LHCN-M2 (cell line): ENCODE measurements at places on chromosomes 5 and 9. TPM values are rescaled to one million over a fixed set of nuclear protein-coding genes. Genes with fewer than 3 reads are reported as not detected.

DNA sequence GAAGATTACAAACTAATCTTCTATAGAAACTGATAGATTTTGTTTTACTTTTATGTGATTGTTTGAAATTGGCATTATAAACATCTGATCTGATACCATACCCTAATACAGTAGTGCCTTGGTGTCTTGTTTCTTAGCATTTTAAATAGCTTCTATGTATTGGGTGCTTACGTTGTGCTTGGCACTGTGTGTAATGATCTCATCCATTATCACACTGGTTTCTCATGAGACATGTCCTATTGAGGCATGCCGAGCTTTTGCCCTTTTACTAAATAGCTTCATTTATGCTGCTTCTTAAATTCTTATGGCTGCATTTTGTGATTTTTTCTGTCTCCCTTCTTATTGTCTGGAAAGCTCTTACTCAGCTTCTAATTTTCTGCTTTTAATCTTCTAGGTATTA, 48.2 kb upstream of the TLR4 start:
- DNase-seq, result no peak

- no peak for DNase-seq
Measured at GRCh38 chr5:17077440-17078233, 139.8 kb upstream of the BASP1 start.

DNA sequence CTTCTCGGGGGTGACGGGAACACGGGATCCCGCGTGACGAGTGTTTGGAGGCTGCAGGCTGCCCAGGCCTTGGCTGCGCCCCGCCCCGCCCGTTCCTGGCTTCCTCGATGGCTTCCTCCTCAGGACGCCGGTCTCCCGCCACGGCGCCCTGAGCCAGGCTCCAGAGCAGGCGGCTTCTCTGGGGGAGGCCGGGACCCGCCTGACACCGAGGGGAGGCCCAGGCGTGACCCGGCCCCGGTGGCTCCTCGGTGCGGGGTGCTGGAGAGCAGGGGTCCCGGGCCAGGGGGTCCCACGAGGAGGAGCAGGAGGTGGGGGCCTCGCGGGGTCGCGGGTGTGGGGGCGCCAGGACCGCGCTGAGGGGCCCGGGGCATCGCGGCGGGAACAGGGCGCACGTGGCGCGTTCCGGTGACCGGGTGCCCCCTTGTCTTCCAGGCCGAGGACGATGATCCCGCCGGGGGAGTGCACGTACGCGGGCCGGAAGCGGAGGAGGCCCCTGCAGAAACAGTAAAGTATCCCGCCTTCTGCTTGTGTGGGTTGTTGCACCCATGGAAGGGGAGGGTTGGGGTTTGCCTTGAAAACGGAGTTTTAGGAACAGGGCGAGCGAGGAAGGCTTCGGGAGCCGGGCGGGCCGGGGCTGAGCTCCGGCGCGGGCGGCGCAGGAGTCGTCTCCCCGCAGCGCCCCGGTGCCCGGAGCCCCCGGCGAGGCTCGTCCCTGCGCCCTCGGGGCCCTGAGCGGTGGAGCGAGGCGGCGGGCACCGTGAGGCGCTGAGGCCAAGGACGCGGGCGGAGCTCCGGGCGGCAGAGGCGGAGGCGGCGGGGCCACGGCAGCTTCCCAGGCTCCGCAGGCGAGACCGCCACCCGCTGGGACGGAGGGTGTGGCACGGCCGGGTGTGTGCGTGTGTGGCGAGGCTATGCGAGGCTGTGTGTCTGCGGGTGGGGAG, 22.2 kb downstream of the AHRR start:
- peak; percentile 30 for DNase-seq

DNA sequence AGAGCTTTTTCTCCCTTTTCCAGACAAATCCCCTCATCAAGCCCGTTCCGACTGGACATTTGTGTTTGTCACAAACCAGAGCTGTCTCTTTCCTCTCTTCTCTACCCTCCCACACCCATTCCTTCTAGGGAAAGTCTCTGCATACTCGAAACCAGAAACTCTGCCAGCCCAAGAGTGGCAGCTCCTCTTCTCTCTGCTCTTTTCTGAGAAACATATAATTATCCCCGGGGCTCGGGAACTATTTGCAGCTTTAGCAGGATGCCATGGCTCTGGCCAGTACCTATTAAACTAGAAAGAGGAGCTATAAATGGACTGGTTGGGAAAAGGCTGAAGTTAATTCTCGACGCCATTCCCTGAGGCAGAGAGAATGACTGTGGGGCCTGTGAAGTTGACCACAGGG, 82.6 kb downstream of the SH3PXD2B start:
- DNase-seq, result no peak

The STPG3 gene
- total RNA-seq, result not detected in 2 replicates
